ENCODE measurements at places on chromosomes 12 and 14. TPM values are rescaled to one million over a fixed set of nuclear protein-coding genes. Genes with fewer than 3 reads are reported as not detected.

GRCh38 chr12:55001198-55001868 is 16.8 kb upstream of the TESPA1 start:
- H3K27ac ChIP-seq: peak overlapping the region; percentile 11
- H3K36me3 ChIP-seq: no peaks in the 10 kb centered on the region
- no peaks in the 10 kb centered on the region for H3K27me3 ChIP-seq
- peaks cover 16% of the 10 kb centered on the region for H3K4me1 ChIP-seq
- no peak for DNase-seq
- no peak overlapping the region for H3K4me3 ChIP-seq

DNA sequence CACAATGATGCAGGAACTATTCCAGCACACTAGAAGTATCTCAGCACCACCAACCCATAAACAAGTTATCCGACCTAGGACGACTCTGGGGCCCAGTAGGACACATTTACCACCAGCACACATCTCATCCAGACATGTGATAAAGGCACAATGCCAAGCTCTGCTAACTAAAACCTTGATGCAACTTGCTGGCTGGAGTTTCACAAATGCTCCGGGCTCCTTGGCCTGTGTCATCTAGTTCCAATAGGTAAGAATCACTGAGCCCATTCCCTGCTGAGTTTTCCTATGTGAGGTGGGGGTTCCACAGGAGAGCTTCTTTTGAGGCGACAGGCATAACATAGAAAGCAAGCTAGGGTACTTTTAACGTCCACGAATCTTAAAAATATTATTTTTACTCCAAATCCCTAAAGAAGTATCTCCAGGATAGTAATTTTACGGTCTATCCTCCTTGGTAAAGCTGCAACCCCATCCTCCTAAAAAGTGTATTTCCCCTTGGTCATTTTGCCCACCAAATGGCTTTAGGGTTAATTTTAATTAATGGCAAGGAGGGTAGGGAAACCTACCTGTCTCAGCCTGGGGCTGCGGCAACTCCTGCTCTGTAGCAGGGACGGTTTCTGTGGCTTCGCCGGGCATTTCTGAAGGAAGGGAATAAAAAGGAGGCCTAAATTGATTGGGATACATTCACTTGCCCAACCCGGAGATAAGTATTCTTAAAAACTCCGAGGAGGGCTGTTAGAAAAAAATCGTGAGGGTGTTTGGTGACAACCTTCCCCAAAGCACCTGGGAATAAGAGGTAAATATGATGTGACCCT is 1.0 kb downstream of the NACA start:
- H3K4me3 ChIP-seq: peak overlapping the region; percentile 100
- H3K27ac ChIP-seq: peak overlapping the region; percentile 87

DNA sequence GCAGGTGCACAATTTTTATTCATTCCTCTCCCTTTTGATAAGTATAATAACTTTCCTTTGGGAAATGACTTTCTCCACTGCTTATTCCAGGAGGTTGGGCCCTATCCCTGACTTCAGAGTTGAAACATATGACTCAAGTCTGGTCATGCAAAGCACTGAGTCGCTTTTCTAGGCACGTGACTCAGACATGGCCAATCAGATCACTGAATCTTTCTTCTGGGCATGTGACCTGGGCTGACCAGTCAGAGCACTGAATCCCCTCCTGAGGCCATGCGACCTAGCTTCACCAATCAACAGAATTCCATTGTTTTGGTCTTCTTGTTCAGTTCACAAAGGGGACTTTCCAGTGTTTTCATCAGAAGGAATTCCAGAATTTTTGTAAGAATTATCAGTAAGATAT is 377.1 kb upstream of the KITLG start:
- H3K27ac ChIP-seq: no peak overlapping the region
- H3K36me3 ChIP-seq: no peaks in the 10 kb centered on the region
- no peaks in the 10 kb centered on the region for H3K27me3 ChIP-seq

- H3K36me3 ChIP-seq: no peaks in the 10 kb centered on the region
- no peak overlapping the region for H3K4me3 ChIP-seq
- H3K27me3 ChIP-seq: no peaks in the 10 kb centered on the region
- H3K27ac ChIP-seq: no peak overlapping the region
- no peaks in the 10 kb centered on the region for H3K4me1 ChIP-seq
Observed at GRCh38 chr12:94760786-94761185, 110.4 kb upstream of the TMCC3 start.

DNA sequence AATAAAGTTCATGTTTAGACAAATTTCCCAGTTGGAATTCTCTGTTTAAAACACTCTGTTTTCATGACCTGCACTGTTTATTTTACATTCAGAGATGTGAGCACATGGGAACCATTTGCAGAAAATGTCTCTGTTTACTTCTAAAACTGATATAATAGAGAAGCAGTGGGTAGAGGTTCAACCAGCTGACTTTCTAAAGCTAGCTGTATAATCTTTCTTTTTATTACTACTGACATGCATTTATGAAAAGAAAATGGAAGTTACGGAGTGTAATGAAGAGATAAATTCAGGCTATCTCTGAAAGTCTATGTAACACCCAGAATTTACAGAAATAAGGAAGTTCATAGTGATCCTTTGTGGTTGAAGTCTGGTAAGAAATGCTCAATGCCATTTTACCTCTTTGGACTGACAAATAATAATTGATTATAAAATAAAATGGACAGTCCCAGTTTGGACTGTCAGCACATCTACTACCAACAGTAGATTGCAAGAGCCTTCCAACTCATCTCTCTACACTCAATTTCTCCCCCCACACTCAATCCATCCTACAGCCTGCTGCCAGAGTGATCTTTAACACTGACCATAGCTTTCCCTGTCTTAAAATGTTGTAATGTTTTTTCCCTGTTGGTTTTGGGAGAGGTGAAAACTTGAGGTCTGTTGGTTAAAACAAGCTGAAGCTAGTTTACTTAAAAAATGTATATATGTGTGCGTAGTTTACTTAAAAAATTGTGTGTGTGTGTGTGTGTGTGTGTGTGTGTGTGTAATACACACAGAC is 137.4 kb downstream of the AEBP2 start:
- H3K4me3 ChIP-seq: no peak overlapping the region
- DNase-seq: no peak
- H3K36me3 ChIP-seq: no peaks in the 10 kb centered on the region
- H3K27ac ChIP-seq: no peak overlapping the region
- no peaks in the 10 kb centered on the region for H3K4me1 ChIP-seq

The HHIPL1 gene
- not detected for total RNA-seq

All from naive thymus-derived CD4-positive, alpha-beta T cell (primary cell).